ENCODE measurements at places on chromosomes 1 and 21.

GRCh38 chr1:156368889-156369684 is at the start of gene RHBG:
RHBG (plus strand) TSS chr1:156369211; CDS start chr1:156369250, 39 bp downstream.
- DNase-seq, result peak; percentile 46

DNA sequence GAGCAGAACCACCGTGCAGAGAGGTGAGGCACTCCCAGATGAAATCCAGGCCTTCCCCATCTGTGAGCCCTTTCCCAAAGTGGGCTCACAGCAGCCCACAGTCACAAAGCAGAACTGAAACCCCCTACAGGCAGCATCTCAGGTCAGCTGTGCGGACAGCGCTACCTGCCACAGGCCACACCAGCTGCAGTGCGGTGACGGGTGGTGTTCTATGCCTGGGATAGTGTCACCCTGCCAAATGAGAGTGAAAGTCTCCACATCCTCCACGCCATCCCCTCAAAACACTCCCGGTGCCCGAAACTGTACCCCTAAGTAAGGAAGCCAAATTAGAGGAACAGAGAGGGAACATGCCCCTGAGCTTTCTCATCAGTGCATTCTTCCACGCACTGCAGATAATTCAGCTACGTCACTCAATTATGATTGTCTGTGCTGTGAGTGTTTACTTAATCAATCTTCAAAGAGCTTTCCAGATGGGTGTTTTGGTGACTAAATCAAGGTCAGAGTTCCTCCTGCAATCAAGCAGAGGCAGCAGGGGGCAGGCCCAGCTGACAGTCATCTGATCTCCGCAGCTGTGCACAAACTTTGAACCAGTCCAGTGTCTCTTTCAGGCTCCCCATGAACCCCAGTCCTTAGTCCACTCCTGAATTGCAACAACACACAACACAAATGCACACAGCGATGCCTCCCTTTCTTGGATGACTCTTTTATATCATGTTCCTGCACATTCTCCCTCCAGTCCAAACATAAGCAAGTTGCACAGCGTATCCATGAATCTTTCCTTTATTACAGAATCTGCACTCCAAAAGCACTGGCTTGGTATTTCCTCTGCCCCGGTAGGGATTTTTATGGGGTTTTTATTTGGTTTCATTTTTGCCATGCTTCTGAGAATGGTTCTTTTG is 150.0 kb downstream of the TOMM20 start:
- no peak for DNase-seq

GRCh38 chr1:10033359-10033845 is 644 bp downstream of the UBE4B start:
- DNase-seq, result peak; percentile 43

DNA sequence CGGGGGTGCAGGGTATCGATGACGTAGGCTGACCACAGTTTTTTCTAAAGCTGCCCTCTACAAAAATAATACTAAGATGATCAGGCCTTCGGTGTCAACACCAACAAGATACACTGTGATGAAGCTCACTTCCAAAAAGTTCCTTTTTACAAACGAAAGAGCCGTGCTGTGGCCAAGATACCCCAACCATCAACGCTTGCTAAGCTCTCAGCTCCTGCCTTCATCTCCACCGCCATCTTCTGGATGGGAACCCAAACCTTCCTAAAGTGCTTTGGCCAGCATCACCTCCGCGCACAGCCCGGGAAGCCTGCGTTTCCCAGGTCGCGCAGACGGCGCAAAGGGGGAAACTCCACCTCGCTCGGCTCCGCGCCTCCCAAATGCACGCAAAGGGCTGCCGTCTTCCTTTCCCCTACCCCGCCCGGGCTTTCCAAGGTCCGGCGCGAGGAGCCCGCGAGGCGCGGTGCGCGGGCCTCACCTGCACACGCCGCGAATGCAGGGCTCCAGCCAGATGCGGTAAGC is 541 bp downstream of the USP48 start:
- peak; percentile 46 for DNase-seq

DNA sequence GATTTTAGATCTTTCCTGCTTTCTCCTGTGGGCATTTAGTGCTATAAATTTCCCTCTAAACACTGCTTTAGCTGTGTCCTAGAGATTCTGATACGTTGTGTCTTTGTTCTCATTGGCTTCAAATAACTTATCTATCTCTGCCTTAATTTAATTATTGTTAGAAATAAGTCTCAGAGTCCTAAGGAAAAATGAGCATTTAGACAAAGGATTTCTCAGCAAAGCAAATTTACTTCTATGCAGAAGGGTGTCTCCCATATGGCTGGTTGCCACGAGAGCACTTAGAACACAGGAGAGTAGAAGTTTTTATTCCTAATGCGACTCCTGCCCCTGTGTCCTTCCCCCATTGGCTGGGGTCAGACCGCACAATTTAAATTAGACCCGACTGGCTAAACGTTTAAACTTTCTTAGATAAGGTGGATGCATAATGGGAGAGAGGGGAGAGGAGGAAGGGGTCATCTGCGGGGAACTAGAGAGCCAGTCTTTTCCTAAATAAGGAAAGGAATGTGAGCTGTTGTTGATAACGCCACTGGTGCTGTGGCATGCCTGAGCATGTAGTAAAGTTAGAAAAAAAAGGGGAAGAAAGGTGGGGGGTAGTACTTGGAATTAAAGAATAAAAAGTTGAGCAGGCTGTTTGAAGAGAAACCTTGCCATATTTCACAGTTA is 170.2 kb downstream of the DYRK1A start:
- no peak for DNase-seq

GRCh38 chr1:222413991-222414549 is 133.8 kb downstream of the HHIPL2 start:
- DNase-seq, result no peak

- DNase-seq, result no peak
Observed at GRCh38 chr21:46561445-46562090, 43.3 kb downstream of the S100B start.
